ENCODE measurements at places on chromosomes 12 and 14.

DNA sequence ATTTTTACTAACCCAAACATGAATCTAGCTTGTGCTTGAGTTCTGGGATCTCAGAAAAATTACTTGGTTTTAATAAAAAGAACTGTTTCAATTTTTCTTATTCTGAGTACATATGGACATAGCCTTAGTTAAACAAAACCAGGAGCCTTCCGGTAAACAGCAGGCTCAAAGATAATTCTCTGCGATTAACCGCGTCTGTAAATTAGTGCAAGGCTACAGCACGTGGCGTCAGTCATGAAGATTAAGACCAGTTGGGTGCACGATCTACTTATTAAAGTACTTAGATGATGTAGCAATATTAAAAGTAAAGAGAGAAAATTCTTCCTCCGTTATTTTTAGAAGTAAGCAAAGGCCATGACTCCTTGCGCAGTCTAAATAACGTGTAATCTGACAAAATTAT, 700 bp downstream of the KCNJ8 start:
- DNase-seq, result no peak

- no peak for DNase-seq
These were observed 4.6 kb downstream of the FOXN4 start for GRCh38 chr12:109304485-109304884.

GRCh38 chr12:91422811-91423692, 240.4 kb upstream of the DCN start:
- DNase-seq, result no peak

GRCh38 chr12:109727746-109728726, 14.4 kb downstream of the FAM222A start:
- DNase-seq, result no peak

GRCh38 chr12:130394906-130395305, 57.2 kb downstream of the PIWIL1 start:
- DNase-seq, result no peak

GRCh38 chr14:103736546-103737431, 21.2 kb downstream of the ZFYVE21 start:
- DNase-seq, result no peak
